Activated naive CD8-positive, alpha-beta T cell treated with anti-CD3 and anti-CD28 coated beads for 36 hours (primary cell): ENCODE measurements at places on chromosomes 5 and 9. TPM values are rescaled to one million over a fixed set of nuclear protein-coding genes. Genes with fewer than 3 reads are reported as not detected.

MTMR12 gene
- 24.9 TPM for total RNA-seq

DNA sequence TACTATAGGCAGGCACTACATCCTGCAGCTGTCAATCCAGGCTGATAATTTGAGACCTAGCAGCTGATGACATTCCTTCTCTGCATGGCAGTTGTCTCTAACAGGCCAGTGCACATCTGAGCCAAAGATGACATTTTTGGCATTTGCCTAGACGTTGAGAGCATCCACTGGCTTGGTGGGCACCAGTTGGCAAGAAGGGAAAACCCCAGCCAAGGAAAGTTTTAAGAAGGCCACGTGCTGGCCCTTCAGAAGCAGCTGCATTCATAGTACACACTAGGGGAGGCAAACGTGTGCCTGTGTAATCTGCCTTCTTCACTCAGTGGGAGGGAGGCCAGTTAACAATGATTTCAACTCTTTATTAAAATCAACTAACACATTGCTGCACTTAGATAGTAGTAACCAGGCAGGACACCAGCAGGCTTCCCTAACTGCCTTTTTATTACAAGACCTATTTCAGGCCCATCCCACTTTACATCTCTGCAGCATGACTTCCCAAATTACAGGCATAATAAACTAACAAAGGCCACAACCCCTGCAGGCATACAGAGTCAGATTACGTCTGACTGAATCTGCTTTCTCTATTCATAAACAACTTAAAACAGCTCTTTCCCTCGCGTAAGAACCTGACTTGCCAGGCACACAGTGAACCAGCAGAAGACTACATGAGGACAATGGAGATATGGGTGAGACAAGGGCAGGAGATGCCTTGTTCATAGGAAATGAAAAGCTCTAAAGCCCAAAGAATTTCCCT lies 576.3 kb downstream of the PDE4D start:
- H3K36me3 ChIP-seq: no peaks in the 10 kb centered on the region
- H3K27ac ChIP-seq: no peak overlapping the region
- peaks cover 2% of the 10 kb centered on the region for H3K27me3 ChIP-seq
- DNase-seq: no peak
- H3K4me3 ChIP-seq: no peak overlapping the region
- no peaks in the 10 kb centered on the region for H3K4me1 ChIP-seq

GRCh38 chr9:14693251-14693861 lies at the start of gene ZDHHC21:
TSS of gene ZDHHC21 (minus strand) at chr9:14693432. CDS start at chr9:14674340, 19,092 bp downstream.
- peak within 1 kb of the TSS; percentile 94 for H3K4me3 ChIP-seq
- no peaks in the 10 kb centered on the region for H3K27me3 ChIP-seq
- peaks cover 12% of the 10 kb centered on the region for H3K36me3 ChIP-seq
- peak within 1 kb of the TSS; percentile 91 for H3K27ac ChIP-seq

DNA sequence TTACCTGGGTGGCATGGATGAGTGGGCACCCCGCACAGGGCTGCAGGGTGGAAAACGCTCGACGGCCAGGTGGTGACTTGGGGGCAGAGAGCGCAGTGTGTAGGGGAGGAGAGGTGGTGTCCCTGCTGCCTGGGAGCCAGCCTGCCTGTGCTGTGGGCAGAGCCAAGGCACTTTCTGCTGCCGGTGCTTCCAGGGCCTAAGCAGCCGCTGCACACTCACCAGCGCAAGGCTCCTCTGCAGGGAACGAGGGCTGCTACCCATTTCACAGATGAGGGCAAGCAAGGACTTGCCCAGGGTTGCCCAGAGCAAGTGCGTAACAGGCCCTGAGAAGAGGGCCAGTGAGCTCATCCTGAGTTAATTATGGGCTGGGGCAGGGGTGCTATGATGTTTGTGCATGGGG lies 62.5 kb downstream of the CRB2 start:
- H3K36me3 ChIP-seq: peaks cover 1% of the 10 kb centered on the region
- H3K4me1 ChIP-seq: no peaks in the 10 kb centered on the region
- H3K4me3 ChIP-seq: no peak overlapping the region

PRRC2B gene
- 128 TPM for total RNA-seq

DNA sequence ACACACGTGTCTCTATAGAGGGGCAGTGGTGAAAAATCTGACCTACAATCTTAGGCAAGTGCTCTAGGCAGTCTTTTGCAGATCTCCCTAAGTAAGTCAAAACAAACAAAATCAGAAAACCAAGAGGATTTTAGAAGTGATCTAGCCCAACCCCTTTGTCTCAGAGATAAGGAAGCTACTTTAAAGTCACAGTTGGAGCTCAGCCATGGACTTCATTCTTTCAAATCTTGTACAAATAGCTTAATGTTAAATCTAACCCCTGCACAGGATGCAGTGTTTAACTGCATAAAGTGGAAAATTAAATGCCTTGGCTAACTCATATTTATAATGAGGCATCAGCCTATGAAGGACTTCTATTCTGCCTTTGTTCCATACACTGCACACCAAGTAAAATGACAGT lies 135.1 kb upstream of the RFX3 start:
- H3K27ac ChIP-seq: no peak overlapping the region
- no peaks in the 10 kb centered on the region for H3K27me3 ChIP-seq
- no peak for DNase-seq
- H3K4me1 ChIP-seq: peaks cover 3% of the 10 kb centered on the region
- no peak overlapping the region for H3K4me3 ChIP-seq
